ENCODE measurements at places on chromosomes 16 and 17.

DNA sequence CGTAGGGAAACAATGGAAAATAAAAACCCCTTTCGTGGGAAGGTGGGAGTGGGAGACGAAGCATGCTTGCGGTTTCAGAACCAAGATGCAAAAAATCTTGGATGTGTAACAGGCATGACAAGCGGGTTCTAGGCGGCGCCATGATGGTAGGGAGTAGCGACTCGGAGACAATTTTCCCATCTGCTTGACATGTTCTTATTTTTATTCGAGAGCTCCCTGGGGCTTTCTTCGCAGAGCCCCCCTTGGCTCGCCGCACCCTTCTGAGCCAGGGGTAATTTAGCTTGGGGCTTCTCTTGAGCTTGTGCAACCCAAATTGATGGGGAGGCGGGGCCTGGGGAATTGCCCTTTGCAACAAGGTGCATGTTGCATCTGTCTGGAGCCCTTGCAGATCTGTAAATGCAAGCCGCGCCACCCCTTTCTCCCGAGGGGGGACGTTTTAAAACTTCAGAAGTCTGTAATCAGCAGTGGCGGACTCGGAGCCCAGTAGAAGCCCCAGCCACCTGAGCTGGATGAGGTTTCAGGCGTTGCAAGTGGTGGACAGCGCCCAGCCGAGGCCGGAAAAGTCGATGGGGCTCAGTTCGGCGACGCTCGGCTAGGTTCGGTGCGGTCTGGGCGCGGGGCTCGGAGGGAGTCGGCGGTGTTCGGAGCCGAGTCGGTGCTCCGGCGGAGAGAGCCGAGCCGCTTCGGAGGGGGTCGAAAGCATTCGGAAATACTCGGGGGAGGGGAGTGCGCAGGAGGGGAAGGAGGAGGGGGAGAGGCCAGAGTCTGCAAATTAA is 2.9 kb downstream of the GNAO1 start:
- DNase-seq, result peak; percentile 89

DNA sequence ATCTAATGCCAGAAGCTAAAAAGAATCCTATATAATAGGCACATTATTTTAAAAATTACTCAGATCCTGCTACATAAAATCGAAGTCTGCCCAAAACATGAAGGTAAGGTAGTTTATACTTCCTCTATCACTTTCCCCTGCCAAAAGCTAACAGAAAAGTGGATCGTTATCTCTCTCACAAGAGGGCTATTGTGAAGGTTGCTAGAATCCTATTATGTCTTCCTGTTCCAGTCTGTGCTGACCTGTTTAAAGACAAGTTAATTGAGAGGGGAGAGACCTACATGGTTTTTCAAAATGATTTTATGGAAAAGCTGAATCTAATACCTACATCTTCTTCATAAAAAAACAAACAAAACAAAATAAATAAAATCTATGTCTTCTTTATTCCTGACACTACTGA is 1410.9 kb upstream of the CDH8 start:
- no peak for DNase-seq

DNA sequence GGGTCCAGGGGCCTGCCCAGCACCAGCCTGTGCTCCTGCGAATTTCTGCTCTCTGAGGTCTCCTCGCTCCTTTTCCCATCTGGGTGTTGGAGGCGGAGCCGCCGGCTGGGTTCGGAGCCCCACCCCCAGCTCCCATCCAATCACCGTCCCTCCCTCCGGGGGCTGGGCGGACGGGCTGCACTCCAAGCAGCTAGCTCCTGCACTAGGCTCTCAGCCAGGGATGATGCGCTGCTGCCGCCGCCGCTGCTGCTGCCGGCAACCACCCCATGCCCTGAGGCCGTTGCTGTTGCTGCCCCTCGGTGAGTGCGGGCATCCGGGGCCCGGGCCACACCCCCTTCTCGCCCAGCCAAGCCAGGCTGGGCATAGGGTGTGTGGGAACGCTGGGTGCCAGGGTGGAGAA is at the start of gene NRN1L:
TSS of gene NRN1L (plus strand) at position 202 of the 400 bp plus-strand sequence. CDS start at position 221, 19 bp downstream.
- no peak for DNase-seq

DNA sequence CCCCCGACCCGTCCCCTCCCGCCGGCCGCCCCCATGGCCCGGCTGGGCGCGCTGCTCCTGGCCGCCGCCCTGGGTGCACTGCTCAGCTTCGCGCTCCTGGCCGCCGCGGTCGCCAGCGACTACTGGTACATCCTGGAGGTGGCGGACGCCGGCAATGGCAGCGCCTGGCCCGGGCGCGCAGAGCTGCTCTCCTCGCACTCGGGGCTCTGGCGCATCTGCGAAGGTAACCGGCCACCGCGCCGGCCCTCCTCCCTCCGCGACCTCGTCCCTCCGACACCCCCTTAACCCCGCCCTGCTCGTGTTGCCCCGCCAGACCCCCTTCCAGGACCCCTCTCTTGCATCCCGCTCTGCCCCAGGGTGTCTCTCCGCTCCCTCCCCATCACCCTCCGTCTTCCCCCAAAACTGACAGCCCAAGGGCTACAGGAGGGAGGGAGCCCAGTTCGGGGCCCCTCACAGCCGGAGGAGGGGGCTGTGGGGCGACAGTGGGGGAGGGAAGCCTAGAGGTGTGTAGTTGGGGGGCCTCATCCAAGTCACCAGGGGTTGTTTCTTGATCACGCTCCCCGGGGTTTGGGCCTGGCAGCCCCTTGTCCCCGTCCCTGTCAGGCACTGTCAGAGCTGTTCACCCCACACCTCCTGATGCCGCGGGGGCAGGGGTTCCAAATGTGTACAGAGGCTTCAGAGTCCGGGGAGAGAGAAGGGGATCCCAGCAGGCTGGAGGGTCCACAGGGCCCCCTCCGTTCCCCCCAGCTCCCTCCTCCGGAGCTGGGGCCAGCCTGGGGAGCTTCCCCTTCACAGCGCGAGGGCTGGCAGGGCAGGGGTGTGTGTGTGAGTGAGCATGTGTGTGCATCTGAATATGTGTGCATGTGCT is 794 bp downstream of the TMEM235 start:
- peak; percentile 64 for DNase-seq

- no peak for DNase-seq
Measured at GRCh38 chr17:6126768-6127167, 56.6 kb downstream of the WSCD1 start.

- DNase-seq, result no peak
Measured at GRCh38 chr16:67988675-67989074, 8.4 kb upstream of the DPEP3 start.

GRCh38 chr16:24896439-24896838 is 50.7 kb downstream of the SLC5A11 start:
- DNase-seq, result no peak

DNA sequence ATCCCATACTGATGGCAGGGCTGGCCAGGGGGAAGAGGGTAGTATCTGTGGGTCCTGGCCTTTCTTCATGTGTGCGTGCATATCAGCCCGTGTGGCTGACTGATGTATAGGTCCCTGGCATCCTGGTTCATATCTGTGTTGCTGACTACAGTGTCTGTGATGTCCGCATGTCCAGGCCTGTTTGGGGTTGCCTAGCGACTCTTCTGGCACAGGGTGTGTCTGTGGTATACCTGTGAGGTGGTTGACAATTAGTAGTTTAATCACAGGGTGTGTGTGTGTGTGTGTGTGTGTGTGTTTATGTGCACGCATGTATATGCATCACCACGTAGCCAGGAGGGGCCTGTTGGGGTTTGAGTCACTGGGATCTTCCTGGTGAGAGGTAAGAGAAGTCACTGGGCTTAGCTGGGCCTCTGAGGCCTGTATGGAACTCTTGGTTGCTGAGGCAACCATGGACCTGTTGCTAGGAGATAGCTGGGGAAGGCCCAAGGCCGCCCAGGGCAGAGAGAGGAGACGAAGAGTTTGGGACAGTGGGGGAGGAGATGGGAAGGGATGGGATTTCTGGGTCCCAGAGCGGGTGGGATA is 603 bp upstream of the TMEM95 start:
- DNase-seq, result peak; percentile 77

- DNase-seq, result no peak
Measured at GRCh38 chr17:74465378-74466110, 890 bp upstream of the CD300A start.

DNA sequence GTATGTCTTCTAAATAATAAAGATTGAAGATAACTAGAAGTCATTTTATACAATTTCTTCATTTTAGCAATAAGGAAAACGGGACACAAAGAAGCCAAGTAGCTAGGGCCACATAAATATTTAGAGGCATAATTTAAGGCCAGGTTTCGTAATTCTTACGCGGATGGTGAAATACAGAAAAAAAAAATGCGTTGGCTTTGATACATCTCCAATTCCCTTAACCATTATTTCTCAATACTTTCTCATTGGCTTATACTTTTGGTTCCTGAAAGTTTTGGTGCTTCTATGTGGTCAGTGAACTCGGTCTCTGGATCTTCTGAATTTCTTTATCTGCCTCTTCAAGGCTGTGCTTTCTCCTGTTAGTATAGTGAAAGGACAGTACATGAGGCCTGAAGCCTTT is 888.1 kb downstream of the KCNJ2 start:
- DNase-seq, result no peak

- no peak for DNase-seq
Measured at GRCh38 chr16:69873783-69874182, 77.4 kb upstream of the CLEC18A start.

- peak; percentile 5 for DNase-seq
Measured at GRCh38 chr16:83040174-83040573, 413.4 kb downstream of the CDH13 start.

DNA sequence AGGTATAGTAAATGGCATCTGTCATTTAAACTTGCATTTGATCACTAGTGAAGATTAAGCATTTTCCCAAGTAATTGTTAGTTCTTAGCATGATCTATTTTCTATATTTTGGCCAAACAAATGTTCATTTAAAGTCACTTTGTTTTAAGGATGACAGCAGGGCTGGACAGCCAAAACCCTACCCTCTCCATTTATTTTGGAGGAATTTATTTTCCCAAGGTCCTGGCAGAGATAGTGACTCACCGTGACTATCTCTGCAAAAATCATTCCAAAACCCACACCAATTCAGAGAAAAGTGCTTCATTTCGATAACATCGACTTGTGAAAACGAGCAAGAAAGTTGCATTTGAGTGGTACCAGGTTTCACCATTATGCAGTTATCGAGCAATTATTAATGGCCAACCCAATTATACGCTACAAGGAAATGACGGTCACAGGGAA is 665 bp upstream of the AKAP1 start:
- DNase-seq, result no peak

DNA sequence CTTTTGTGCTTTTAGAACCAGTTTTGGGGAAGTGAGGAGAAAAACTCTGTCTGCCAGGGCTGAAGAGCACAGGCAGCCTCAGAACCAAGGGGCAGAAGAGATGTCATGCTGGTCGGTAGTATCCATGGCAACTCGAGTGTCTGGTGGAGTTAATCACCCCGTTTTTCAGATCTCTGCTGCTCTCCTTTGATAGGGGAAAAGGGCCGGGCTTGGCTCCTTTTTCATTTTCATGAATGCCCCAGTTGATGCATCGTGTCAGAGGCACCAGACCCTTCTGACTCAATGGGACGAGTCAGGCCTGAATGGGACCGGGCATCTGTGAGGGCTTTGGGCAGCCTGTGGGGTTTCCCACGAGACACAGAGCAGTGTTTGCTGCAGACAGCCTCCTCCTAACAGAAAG is 304.6 kb downstream of the ABCC12 start:
- no peak for DNase-seq

GRCh38 chr17:66717641-66718058 is 117.3 kb upstream of the CACNG5 start:
- no peak for DNase-seq

- DNase-seq, result peak; percentile 90
Measured at GRCh38 chr17:82551779-82552457, 32.4 kb downstream of the FOXK2 start.

- no peak for DNase-seq
Measured at GRCh38 chr17:63809970-63810369, 17.3 kb upstream of the PSMC5 start.

- DNase-seq, result peak; percentile 42
Measured at GRCh38 chr17:62626719-62627218, 701 bp upstream of the MRC2 start.

DNA sequence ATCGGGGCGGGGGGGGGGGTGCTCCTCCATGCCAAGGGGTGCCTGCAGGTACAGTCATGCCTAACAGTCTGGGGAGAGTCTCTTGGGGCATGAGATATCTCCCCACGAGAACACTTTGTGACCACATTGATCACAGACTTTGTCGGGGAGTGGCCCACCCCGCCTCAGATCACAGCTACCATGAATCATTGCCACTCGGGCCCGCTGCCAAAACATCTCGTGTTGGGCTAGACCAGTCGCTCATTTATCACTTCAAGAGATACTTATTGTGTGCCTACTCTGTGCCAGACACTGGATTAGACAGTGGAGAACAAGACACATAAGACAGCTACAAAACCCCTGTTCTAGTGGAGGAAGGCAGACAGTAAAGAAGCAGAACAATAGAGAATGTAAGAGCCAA is 72.6 kb downstream of the CLEC16A start:
- peak; percentile 74 for DNase-seq

DNA sequence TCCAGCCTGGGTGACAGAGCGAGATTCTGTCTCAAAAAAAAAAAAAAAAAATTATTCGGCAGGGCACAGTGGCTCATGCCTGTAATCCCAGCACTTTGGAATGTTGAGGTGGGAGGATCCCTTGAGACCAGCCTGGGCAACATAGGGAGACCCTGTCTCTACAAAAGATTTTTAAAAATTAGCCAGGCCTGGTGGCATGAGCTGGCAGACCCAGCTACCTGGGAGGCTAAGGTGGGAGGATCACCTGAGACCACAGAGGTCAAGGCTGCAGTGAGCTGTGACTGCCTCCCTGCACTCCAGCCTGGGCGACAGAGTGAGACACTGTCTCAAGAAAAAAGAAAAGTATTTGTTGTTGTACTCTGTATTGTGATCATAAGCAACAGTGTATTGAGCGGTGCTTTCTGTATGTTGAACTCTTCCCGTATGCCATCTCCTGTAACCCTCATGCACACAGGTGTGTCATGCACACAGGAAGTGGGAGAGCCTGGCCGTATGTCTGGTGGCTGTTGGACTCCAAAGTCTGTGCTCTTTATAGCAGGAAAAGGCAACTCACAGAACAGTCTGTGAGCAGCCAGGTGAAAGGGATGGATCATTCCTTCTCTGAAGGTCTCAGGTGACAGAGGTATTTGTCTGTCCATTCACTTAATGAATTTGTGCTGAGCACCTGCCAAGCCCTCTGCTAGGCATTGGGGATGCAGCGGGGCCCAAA is 17.1 kb downstream of the CDH1 start:
- peak; percentile 20 for DNase-seq

DNA sequence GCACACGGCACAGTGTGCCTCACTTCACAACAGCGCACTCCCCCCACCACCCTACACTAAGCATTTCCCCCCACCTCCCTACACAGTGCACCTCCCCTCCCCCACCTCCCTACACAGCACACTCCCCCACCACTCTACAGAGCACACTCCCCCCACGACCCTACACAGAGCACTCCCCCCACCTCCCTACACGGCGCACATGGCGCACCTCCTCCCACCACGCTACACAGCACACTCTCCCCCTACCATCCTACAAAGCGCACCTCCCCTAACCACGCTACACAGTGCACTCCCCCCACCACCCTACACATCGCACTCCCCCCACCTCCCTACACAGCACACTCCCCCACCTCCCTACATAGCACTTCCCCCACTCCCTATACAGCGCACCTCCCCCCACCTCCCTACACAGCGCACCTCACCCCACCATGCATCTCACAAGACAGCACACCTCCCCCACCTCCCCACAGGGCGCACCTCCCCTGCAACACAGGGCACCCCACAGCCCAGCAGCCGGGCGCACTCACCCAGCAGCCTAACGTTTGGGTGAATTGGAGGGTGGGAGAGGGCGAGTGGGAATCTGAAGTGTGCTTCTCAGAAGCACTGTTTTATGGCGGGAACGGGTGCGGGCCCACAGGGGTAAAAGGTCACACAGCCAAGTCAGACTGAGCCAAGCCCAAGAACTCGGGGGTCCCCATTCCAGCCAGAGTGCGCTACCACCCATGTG is 10.3 kb downstream of the KNOP1 start:
- no peak for DNase-seq
